ENCODE measurements at places on chromosomes 5 and 9.

DNA sequence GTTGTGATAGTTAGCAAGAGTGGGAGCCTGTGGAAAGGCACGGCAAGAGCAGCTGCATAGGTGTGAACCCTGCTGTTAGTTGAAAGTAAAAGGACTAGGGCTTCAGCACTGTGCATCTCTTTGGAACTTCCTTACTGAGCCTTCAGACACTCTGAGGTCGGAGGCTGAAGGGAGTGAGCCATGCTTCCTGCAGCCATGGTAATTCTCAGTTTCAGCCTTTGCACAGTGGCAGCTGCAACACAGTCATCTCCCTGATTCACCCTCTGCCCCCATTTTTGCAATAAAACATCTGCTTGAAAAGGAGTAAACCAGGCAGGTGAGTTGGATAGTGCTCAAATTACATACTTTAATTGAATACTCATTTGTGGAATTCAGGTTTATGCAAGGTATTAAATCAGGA lies 6.5 kb upstream of the TLE4 start:
- peak; percentile 61 for DNase-seq

GRCh38 chr5:75668977-75669689 lies 48.1 kb downstream of the POC5 start:
- DNase-seq = peak; percentile 87

GRCh38 chr5:172870291-172870714 lies 36.3 kb downstream of the ERGIC1 start:
- DNase-seq = no peak

DNA sequence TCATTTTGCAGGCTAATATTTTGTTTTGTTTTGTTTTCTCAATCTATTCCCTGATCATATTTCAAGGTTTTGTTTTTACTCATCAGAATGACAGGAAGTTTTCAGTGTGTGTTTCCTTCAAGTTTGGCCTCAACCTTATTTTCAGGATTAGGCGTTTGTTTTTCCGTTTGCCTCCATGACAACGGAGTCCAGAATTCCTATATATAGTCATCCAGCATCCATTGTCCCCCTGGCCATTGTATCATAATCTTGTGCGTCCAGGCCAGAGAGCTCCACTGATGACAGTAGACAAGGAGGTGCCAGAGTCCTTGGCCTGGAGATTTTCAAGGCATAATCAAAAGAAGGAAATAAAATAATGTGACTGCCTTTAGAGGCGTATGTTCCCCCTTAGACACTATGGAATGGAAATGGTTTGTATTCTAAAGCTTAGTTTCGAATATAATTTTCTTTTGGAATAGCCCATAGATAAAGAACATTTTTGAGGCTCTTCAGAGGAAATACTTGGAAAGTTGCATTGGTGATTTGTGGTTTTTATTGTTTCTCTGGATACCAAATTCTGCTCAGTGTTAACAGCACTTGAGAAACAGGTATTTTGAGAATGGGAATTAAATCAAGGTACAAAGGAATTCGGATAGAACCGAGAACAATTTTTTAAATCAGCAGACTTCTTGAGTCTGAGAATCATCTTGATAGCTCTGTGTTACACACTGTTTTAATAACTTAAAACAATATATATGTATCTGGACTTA lies 99.8 kb downstream of the ZNF462 start:
- DNase-seq = no peak

- no peak for DNase-seq
Measured at GRCh38 chr9:37859043-37859442, 44.9 kb downstream of the SLC25A51 start.

- no peak for DNase-seq
Measured at GRCh38 chr9:36149197-36149596, 12.7 kb downstream of the GLIPR2 start.

- no peak for DNase-seq
Measured at GRCh38 chr5:42825422-42826148, 13.9 kb upstream of the SELENOP start.

DNA sequence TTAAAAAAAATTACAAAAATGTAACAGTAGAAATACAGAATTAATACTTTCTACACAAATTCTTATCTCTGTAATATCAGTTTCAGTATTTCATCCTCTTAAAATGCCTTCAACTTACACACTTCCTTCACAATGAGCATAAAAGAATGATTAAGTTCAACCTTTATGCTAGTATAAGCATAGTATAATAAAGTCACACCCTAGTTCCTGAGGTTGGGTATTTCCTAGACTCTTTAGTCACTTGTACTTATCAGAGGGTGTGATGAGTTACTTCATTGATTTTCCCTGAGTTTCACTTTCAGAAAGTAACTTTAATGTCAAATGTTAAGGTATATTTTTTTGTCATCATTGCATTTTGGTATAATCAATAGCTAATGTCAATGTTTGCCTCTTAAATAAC lies 302.4 kb downstream of the PDE4D start:
- no peak for DNase-seq

- DNase-seq = no peak
Measured at GRCh38 chr5:1519631-1520210, 4.0 kb downstream of the LPCAT1 start.

DNA sequence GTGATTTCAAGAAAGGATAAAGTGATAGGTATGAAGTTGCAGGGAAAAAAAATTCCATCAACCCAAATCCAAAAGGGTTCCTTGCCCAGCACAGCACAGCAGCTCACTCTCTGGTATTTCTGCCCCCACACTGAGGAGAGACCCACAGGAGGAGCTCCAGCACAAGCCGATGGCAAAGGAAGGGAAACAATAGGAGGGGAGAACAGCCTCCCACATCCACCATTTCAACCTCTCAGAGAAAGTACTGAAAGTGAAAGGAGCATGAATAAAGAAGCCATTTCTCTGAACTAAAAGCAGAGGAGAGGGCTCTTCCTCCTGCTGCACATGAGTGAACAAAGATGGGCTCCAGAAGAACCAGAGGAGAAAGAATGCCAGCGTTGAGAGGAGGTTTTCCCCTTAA lies 54.9 kb upstream of the ZSWIM6 start:
- DNase-seq = peak; percentile 48

- no peak for DNase-seq
Measured at GRCh38 chr5:44952376-44952775, 143.6 kb downstream of the MRPS30 start.

- no peak for DNase-seq
Measured at GRCh38 chr9:6348766-6349165, 20.6 kb downstream of the TPD52L3 start.

DNA sequence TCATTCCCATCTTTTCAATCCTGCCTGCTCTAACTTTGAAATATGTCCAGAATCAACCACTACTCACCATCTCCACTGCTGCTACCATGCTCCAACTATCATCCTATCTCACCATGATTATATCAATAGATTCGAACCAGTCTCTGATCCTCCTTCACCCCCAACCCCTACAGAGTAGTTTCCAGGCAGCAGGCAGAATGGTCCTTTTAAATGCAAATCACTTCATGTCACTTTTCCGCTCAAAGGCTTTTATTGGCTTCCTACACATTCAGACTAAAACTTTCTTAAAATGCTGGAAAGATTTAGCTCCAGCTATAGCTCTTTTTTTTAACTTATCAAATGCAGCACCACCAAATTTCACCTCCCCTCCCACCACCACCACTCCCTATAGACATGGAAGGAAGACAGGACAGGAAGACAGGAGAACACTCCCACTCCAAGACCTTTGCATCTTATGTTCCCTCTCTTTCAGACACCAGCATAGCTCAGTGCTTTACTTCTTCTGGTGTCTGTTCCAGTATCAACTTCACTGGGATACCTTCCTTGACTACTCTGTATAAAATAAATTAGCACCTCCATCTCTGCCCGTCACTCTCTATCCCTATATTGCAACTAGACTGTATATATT lies 9.9 kb upstream of the PPP2R2B start:
- no peak for DNase-seq

DNA sequence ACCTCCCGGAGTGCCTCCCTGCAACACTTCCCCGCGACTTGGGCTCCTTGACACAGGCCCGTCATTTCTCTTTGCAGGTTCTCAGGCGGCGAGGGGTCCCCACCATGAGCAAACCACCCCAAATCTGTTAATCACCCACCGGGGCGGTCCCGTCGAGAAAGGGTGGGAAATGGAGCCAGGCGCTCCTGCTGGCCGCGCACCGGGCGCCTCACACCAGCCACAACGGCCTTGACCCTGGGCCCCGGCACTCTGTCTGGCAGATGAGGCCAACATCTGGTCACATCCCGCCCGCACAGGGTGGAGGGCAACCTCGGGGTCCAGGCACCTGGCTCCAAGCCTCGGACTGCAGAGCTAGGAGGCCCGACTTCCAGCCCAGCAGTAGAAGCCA lies 776 bp upstream of the TERT start:
- DNase-seq = no peak

GRCh38 chr9:135301271-135302263 lies 178.0 kb upstream of the PPP1R26 start:
- no peak for DNase-seq

DNA sequence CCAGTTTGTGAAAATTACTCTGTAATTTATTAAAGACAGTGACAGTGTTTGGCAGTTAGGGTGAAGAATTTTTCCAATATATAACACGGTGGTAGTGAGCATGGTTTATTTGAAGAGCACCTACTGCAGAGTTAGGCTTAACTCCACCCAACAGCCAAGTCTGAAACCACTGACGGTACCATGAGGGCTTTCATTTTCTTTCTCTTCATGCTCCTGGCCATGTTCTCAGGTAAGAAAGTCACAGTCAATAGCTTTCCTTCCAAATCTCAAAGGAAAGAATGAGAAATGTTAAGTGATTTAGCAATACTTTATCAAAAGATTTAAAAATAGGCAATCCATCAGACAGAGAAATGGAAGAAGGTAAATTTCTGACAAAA lies at the start of gene MARCOL:
MARCOL (plus strand) TSS at position 108 of the 377 bp plus-strand sequence; CDS start at position 181, 73 bp downstream.
- no peak for DNase-seq

DNA sequence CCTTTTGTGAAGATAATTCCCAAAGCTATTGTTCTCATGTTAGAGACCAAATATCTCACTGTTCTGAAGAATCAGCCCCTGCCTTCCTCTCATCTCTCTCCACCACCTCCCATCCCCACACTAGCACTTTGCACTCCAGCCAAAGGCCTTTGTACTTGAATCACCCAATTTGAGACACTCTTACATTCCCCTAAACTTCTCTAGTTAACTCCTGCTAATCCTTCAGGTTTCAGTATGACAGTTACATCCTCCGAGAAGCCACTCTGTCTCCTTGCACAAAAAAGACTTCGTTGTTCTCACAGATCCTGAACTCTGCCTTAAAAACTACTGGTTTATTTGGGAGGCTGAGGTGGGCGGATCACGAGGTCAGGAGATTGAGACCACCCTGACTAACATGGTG lies 227.5 kb downstream of the PIK3R1 start:
- no peak for DNase-seq

DNA sequence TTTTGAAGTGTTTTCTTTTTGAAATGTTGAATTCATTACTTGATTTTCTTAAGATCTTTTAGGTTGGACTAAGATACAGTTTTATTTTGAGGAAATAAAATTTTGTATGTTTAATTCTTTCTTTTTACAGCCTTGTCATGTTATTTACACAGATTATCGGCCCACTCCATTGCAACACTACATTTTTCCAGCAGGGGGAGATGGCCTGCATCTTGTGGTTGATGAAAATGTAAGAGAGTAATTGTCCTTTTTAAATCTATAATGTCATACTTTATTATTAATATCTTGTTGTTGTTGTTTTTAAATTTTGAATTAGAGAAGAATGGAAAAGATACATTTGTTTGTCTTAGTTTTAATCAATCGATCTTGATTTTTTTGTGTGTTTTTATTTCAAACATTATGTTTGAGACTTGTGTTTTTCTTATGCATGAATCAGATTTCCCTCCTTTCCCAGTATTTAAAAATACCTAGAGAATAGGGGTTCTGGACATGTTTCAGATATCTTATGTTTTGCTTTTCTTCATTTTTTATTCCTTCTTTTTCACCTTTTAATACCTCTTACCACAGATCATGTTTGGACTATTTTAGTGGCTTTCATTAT lies 36.7 kb downstream of the MTREX start:
- DNase-seq = peak; percentile 69

GRCh38 chr9:2291980-2292704 lies 277.0 kb downstream of the SMARCA2 start:
- DNase-seq = no peak

- DNase-seq = no peak
Measured at GRCh38 chr5:1648806-1649205, 125.0 kb upstream of the LPCAT1 start.

- peak; percentile 44 for DNase-seq
Measured at GRCh38 chr9:99076483-99077171, 28.3 kb upstream of the TGFBR1 start.

DNA sequence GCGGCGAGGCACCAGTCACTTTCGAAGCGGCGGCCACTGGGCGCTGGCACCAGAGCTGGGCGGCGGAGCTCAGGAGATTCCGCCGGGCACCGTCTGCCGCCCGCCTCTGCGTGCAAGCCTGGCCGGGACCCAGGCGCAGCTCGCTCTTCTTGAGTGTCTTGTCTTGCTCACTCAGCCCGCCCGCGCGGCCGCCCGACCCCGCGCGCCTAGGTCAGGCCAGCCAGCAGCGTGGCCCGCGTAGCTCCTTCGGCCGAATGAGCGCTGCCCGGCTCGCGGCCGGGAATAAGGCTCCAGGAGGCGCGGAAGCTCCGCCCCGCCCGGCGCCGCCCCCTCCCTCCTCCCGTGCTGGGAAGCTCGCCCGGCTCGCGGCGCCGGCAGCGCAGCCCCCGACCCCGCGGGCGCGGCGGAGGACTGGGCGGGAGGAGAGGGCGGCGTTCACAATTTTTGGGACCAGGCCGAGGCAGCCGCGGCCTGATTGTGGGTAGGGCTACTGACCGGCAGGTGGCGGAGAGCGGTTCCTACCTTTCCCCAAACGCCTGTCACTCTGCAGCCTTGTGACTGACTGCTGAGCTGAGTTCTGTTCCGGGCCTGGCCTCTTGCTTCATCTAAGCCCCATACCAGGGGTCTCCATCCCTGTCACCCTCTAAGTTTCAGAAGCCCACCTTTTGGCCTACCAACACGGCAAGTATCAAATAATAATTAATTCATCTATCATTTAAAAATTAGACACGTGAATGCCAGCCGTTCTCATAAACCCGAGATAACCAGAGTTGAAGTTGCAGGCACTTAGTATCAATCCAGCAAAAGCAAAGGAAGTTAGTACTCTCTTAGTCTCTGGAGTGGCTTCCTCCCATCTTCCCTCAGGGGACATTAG lies at the start of gene HBEGF:
HBEGF (minus strand) TSS at position 256 of the 874 bp plus-strand sequence. CDS start 275 bp downstream, outside the sequence.
- peak; percentile 69 for DNase-seq

- peak; percentile 50 for DNase-seq
Measured at GRCh38 chr9:131417264-131418142, 23.6 kb downstream of the PRRC2B start.

DNA sequence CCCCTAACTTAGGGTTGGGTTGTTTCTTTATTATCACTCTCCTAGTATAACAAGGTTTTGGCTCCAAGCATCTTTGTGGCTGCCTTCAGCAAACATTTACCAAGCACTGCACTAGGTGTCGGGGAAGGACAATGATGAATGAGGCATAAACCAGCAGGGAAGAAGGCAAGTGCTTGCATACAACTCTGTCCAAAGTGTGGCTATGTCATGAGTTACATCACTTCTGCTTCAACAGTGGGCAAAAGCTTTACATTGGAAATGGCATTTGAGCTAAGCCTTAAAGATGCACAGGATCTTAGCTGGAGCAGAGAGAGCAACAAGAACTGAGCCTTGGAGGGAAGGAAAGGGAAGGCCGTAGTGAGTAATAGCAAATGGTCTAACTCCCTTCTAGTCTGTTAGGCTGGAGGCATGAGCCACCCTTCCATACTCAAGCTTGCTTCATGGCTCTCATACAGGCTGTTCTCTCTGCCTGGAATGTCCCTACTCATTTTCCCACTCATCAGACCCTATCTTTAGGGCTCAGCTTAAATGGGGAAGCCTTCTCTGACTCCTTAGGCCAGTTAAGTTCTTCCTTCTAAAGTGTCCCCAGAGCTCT lies 121.8 kb downstream of the SEMA6A start:
- no peak for DNase-seq
